ENCODE measurements at places on chromosomes 1 and 21.
A peak's percentile ranks its signal among the peaks of the same experiment; 100 is the strongest.

- no peak for DNase-seq
Observed at GRCh38 chr1:165647970-165648369, 16.9 kb downstream of the MGST3 start.

DNA sequence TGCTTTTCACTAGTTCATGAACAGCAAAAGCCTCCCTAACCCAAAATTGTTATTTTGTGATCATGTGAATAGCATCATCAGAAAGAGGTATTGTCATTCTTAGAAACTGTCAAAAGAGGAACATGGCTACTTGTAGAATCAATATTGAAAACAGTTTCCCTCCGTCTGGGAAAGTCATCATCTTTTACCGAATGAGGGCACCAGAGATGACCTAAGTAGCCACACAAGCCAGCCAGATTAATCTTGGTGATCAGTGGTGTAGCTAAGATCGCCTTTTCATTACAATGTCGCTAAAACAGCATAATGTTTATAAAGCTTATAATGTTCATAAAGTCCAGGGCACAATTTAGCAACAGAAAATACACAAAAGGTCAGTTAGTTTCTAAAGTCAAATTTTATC, 136.1 kb downstream of the SIPA1L2 start:
- no peak for DNase-seq

DNA sequence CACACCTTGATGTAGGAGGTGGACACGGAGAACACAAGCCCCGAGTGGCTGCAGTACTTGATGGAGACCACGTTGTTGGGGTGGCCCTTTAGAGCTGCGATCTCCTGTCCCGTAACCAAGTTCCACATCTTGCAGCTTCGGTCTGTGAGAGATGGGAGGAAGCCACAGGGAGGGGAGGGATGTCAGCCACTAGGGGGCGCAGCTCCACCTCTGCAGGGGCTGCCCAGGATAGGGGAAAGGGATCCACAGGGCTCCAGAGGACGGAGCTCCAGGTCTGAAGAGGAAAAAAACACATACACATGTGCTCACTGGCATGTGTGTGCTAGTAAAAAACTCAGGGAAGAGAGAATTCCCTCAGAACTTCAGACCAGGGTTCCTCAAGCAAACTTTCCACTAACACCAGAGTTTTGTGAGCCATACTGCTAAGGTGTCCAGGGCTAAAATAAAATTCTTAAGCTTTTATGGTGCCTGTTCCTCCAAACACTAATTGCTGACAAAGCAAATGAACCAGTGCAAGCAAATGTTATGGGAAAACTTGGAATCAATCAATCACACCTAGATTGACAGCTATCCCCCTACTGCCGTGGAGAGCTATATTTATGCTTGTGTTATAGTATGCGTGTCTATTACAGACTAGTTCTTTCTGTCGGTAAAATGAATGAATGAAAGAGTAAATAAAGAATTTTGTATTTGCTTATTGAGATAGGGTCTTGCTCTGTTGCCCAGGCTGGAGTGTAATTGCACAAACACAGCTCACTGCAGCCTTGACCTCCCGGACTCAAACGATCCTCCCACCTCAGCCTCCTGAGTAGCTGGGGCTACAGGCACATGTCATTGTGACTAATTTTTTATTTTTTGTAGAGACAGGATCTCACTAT, 43.7 kb downstream of the KIF21B start:
- DNase-seq, result peak; percentile 91

GRCh38 chr1:42358791-42359190, 21.8 kb upstream of the RIMKLA start:
- DNase-seq, result no peak

DNA sequence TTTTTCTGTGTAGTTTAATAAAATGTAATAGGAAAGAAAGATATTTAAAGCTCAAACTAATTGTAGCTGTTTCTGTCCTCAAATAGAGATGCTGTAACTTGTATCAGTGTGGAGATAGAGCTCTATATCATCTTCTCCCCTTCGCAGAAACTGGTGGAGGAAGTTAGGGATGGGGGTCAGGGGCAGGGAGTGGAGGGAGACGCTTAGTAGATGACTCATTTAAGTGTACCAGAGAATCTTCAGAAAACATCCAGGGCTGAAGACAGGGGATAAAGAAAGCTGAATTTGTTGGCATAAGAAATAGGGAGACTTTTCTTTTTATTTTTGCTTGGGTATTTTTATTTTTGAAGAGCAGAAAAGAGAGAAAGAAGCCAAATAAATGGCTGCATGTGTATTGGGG, 282.6 kb upstream of the DPYD start:
- DNase-seq, result no peak

- no peak for DNase-seq
Observed at GRCh38 chr1:40824591-40825434, 37.4 kb downstream of the CITED4 start.

DNA sequence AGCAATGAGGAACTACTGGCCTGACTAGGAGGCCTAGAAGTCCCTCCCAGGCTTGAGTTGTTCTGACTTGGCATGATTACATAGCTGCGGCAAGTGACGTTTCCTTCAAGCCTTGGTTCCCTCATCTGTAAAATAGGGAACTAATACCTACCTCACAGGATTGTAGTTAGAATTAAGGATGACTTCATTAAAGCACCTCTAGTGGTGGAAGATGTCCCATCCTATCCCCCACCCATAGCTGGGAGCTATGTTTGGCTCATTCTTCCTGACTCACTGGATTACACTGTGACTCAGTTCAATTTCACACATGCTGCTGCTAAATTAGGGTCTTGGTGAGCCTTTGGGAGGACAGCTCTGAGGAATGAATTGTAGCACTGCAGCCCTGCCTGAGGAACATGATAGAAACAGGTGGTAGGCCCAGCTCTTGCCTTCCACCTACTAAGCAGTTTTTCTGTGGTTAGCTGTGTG, 6.0 kb upstream of the SHISA4 start:
- peak; percentile 46 for DNase-seq

DNA sequence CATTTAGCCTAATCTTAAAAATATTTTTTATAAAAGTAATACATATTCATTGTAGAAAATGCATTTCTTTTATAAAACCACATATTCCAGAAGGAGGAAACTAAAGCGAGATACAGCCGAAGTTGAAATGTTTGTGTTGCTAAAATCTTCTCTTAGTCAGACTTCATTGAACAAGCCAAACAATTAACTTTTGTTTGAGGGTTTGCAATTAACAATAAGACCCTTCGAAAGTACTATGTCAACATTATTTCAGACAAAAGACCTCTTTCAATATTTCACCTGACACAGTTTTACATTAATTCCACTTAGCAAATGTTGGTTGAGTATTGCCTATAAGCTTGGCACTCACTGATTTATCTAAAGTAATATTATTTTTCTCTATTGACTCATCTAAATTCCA, 354.0 kb upstream of the ADAMTS5 start:
- no peak for DNase-seq

DNA sequence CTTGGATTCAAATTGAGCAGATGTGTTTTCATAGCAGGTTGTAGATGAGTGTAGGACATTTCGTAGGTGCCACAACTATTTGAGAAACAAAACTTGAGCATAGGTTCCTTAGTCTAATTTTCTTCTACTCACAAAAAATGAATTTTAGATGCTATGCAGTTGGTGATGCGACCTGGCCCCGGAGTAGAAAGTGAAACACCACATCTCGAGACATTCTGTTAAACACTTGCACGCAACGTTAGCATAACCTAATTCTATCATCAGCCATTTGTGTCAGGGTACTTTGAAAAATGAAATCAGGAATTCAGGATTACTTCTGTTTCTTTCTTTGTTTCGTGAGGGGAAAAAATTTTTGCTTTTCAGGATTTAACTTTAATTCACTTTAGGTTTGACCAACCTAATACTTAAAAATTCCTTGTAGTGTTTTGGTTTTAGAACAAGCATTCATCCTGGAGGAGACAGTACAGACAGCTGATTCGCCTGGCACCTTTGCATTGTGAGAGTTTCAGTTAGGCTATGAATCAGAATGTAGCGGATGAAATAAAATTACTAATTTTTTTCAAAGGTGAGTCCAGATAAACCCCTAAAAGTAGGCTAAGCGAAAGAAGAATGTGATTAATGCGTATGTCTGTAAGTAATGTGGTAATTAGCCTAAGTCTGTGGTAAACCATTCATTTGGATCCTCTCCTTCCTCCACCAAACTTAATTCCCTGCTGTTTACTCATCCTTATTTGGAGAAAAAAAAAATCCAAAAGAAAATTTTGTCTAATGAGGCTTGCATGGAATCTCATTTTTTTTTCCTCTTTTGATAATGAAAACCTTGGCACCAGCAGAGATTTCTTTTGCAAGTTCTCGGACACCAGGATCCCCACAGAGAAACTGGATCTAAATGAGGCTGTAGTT, 44.9 kb downstream of the MAP3K21 start:
- DNase-seq, result no peak

DNA sequence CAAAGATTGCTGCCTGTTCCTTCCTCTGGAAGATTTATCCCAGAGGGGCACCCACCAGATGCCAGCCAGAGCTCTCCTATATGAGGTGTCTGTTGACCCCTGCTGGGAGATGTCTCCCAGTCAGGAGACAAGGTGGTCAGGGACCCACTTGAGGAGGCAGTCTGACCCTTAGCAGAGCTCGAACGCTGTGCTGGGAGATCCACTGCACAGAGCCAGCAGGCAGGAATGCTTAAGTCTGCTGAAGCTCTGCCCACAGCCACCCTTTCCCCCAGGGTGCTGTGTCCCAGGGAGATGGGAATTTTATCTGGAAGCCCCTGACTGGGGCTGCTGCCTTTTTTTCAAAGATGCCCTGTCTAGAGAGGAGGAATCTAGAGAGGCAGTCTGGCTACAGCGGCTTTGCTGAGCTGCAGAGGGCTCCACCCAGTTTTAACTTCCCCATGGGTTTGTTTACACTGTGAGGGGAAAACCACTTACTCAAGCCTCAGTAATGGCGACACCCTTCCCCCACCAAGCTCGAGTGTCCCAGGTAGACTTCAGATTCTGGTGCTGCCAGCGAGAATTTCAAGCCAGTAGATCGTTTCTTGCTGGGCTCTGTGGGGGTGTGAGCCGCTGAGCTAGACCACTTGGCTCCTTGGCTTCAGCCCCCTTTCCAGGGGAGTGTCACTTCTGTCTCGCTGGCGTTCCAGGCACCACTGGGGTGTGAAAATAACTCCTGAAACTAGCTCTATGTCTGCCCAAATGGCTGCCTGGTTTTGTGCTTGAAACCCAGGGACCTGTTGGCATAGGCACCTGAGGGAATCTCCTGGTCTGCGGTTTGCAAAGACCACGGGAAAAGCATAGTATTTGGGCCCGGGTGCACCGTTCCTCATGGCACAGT, 51.1 kb upstream of the PDC start:
- no peak for DNase-seq

DNA sequence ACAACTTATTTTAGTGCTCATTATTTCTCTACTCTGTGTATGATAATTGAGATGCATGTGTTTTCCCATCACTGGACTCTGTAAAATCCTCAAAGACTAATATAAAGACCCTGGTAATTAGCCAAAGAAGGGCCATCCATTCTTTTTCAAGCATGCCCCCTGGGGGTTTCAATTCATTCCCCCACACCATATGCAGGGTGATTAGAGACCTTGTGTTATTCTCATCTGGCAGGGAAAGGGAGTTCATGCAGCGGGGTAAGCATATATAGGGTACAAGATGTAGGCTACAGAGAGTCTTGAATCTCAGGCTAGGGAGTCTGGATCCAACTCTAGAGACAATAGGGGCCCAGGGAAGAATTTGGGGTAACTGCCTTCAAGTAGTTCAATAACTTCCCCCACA, 166.5 kb downstream of the TNR start:
- DNase-seq, result no peak

DNA sequence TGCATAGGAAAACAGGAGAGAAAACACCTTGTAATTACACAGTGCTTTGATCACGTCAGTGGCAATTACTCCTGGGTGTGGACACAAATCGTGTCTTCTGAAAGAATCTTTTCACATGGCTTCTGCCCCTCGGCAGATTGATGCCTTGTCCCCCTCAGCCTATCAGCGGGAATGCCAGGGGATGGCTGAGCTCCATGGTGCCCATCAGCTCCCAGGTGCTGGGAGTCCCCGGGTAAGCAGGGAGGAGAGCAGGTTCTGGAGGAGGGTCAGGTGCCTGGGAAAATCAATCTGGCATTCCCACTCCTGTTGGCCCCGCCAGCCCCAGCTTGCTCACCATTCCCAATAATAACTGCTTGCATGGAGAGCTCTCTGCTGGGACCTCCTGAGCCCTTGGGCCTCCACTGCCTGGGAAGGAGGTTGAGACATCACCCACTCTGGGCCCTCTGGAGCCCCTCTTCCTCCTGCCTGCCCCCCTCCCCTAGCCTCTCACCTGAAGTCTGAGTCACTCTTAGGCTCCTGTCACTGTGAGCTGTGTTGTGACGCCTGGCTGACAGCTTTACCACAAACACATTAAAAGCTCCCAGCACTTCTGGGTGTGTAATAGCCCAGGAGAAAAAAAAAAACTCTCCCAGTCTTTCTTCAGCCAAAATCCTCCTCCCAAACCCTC, 4.9 kb downstream of the CAMK2N1 start:
- no peak for DNase-seq

DNA sequence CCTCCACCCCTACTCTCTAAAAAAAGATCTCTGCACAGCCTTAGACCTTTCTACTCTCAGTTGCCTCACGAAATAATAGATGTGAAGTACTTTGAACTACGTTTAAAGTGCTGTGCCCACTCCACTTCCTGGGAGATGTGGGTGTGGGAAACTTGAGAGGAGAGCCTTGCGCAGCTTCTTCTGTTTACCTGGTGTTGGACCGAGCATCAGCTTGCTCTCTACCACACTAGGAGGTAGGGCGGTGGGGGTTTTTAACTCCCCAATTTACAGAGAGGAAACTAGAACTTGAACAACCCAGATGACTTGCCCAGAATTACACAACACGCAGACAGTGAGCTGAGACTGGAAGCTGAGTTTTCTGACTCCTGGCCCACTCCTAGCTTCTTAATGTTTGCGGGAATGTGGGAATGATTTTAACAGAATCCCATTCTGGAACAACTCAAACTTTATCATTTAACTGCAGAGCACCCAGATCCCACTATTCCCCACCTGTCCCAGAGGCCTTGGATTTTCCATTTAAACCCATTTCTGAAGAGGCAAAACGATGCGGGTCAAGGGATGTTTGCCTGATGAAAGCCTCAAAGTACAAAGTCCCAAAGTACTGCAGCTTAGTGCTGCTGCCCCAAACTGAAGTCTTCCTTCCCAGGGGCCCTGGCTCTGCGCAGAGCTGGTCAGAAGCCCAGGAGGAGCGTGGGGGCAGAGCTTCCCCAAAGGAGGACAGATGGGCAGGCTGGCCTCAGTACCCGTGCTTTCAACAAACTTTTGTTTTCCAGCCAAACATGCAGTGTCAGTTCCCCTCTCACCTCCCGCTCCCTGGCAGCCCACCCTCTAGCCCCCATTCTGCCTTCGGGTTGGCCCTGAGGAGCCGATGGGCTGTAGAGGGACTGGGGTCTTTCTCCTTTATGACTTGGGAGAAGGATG, 19.0 kb downstream of the BTG2 start:
- no peak for DNase-seq

DNA sequence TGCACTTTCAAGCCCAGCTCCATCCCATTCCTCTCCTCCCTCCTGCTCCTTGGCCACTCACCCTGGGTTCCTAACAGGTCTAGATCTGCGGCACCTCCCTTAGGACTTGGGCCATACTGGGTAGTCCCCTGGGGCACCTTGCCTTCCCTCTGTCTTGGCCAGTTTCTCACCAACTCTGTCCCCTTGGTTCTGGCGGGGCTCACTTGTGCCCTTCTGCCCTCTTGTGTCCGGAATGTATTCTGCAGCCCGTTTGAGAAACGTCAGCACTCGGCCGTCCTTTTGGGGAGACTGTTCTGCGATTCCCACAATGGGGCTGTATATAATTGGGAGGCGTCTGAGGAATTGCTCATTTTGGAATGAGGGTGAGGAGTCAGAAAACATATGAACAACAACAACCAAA, 162.4 kb downstream of the ZSCAN20 start:
- DNase-seq, result no peak

GRCh38 chr1:179995576-179995975, 41.0 kb downstream of the CEP350 start:
- DNase-seq, result no peak

Measured in activated CD8-positive, alpha-beta memory T cell treated with anti-CD3 and anti-CD28 coated beads, Interleukin-2, amount 50 U/mL, for 48 hours (primary cell).